Colonic mucosa (tissue), 4 donors: ENCODE measurements at places on chromosomes 6 and 20. TPM values are rescaled to one million over a fixed set of nuclear protein-coding genes. Genes with fewer than 3 reads are reported as not detected.

GNMT gene
- total RNA-seq = 0.96 TPM

KCNS1 gene
- total RNA-seq = not detected

SLC35B3 gene
- 33.4 TPM for total RNA-seq

RNF39 gene
- total RNA-seq = 0.93 TPM

SERPINB6 gene
- 139 TPM for total RNA-seq

SLC17A5 gene
- total RNA-seq = 41.5 TPM

SPDEF gene
- total RNA-seq = 71.0 TPM

TFAP2D gene
- total RNA-seq = not detected

KCNK15 gene
- 0.21 TPM for total RNA-seq

- peak within 1 kb of the TSS; percentile 41 for H3K4me3 ChIP-seq
- H3K27me3 ChIP-seq = no peaks in the 10 kb centered on the region
- peak within 1 kb of the TSS; percentile 44 for H3K27ac ChIP-seq
Measured at GRCh38 chr20:38165089-38165965, at the start of gene TGM2. Gene TGM2, minus strand, starts transcription at chr20:38165270. Its CDS starts 72 bp downstream, at chr20:38165198.

- H3K27ac ChIP-seq = no peak overlapping the region
- H3K4me3 ChIP-seq = no peak overlapping the region
- no peaks in the 10 kb centered on the region for H3K4me1 ChIP-seq
- H3K27me3 ChIP-seq = no peaks in the 10 kb centered on the region
- no peak for DNase-seq
Measured at GRCh38 chr20:5261763-5262162, 55.0 kb downstream of the PROKR2 start.

GRCh38 chr20:24906806-24907205 lies 42.3 kb upstream of the CST7 start:
- H3K27me3 ChIP-seq = no peaks in the 10 kb centered on the region
- no peak overlapping the region for H3K4me3 ChIP-seq
- no peaks in the 10 kb centered on the region for H3K4me1 ChIP-seq
- no peak for DNase-seq

DNA sequence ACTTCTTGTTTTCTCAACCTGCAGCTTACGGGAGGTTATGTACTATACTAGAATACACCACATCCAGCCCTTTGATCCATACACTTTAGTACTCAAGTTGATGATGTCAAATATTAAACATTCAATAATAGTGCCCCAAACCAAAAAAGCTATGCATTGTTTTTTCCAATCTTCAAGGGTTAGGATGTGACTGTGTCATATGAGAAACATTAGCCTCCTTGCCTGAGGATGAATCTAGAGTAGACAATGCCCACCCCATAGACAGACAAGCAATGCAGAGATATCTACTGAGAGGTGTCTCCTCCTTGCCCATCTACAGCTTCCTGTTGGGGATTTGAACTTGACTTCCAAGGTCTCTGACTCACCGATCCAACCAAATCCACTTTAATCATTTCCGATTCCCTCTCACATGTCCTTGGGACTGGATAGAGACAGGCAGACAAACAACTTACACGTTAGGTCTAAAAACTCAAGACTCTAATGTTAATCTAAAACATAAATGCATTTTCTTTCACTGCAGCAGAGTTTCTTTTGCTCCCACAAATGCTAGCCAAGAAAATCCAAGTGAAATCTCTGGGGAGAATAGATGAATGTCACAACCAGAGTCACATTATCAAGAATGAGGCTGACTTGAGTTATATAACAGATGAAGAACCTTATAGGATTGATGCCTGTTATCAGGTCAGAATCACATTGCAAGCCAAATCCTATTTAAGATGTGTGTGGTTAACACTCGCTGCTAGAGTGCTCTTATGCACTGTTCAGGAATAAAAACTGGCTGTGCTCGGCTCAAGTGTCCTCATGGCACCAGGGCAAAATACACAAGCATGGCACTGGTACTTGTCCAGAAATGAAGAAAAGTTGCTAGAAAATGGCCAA lies 75.5 kb upstream of the TNFAIP3 start:
- H3K36me3 ChIP-seq = no peaks in the 10 kb centered on the region
- no peaks in the 10 kb centered on the region for H3K27me3 ChIP-seq
- no peak overlapping the region for H3K4me3 ChIP-seq

DNA sequence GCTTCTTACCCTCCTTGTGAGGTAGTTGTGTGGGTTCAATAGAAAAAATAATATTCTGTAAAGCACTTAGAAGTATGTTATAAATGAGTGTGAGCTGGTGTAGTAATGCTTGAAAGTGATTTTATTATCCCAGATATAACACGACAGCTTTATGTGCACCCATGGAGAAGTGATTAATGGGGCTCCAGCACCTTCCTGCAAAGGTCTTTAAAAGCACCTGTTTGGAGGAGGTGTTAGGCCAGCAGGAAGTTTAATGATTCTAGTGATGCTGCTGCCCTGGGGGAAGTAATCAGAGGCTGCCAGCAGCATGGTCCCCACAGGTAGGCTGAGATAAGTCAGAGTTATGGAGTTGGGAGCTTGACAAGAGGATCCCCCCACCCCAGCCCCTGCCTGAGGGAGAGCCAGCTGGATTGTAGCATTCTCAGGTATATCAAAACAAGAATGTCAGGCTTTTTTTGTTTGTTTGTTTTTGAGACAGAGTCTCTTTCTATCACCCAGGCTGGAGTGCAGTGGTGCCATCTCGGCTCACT lies 166.3 kb downstream of the PHACTR1 start:
- no peak overlapping the region for H3K4me3 ChIP-seq
- no peak for DNase-seq
- H3K27ac ChIP-seq = no peak overlapping the region
- H3K4me1 ChIP-seq = no peaks in the 10 kb centered on the region
- H3K36me3 ChIP-seq = no peaks in the 10 kb centered on the region

- no peaks in the 10 kb centered on the region for H3K4me1 ChIP-seq
- no peaks in the 10 kb centered on the region for H3K36me3 ChIP-seq
- DNase-seq = no peak
- H3K4me3 ChIP-seq = no peak overlapping the region
- H3K27ac ChIP-seq = no peak overlapping the region
Measured at GRCh38 chr6:131285548-131285947, 150.3 kb downstream of the AKAP7 start.

DNA sequence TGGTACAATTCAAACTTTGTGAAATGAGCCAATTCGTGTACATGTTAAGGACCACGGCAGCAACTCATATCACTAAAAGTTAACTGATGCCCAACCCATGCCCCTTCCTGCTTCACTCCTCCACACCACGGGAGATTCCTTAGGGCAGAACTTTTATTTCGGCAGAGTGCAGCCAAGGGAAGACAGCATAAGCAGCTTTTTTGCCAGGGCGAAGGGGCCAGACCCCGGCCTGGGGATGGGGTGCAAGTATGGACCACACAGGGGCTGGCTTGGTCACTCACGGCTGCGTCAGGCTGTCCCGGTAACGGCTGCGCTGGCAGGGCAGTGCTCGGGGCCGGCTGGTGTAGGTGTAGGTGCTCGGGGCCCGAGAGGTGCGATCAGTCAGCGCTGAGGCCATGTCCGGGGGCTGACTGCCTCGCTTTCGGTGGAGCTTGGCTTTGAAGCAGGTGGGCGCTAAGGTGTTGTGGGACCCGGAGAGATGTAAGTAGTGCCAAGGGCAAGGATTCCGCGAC lies 792 bp downstream of the RSPH3 start:
- no peaks in the 10 kb centered on the region for H3K4me1 ChIP-seq
- no peak for DNase-seq
- no peaks in the 10 kb centered on the region for H3K36me3 ChIP-seq

GRCh38 chr6:11763460-11764249 lies 14.9 kb downstream of the ADTRP start:
- H3K4me3 ChIP-seq = no peak overlapping the region
- peaks cover 4% of the 10 kb centered on the region for H3K4me1 ChIP-seq
- no peak for DNase-seq
- H3K36me3 ChIP-seq = no peaks in the 10 kb centered on the region
- H3K27me3 ChIP-seq = no peaks in the 10 kb centered on the region
- H3K27ac ChIP-seq = no peak overlapping the region

GRCh38 chr6:29791786-29792122 lies 35.9 kb upstream of the HLA-G start:
- no peaks in the 10 kb centered on the region for H3K4me1 ChIP-seq
- H3K27ac ChIP-seq = no peak overlapping the region
- peak overlapping the region; percentile 65 for H3K4me3 ChIP-seq
- H3K27me3 ChIP-seq = no peaks in the 10 kb centered on the region

- no peaks in the 10 kb centered on the region for H3K36me3 ChIP-seq
- H3K27me3 ChIP-seq = no peaks in the 10 kb centered on the region
- H3K4me1 ChIP-seq = no peaks in the 10 kb centered on the region
- DNase-seq = no peak
- H3K27ac ChIP-seq = no peak overlapping the region
- H3K4me3 ChIP-seq = no peak overlapping the region
Measured at GRCh38 chr6:137968455-137968804, 101.4 kb downstream of the TNFAIP3 start.

- H3K4me1 ChIP-seq = peaks cover 12% of the 10 kb centered on the region
- DNase-seq = peak; percentile 81
- H3K36me3 ChIP-seq = no peaks in the 10 kb centered on the region
- no peak overlapping the region for H3K4me3 ChIP-seq
Measured at GRCh38 chr6:39214846-39215639, 14.2 kb downstream of the KCNK5 start.

DNA sequence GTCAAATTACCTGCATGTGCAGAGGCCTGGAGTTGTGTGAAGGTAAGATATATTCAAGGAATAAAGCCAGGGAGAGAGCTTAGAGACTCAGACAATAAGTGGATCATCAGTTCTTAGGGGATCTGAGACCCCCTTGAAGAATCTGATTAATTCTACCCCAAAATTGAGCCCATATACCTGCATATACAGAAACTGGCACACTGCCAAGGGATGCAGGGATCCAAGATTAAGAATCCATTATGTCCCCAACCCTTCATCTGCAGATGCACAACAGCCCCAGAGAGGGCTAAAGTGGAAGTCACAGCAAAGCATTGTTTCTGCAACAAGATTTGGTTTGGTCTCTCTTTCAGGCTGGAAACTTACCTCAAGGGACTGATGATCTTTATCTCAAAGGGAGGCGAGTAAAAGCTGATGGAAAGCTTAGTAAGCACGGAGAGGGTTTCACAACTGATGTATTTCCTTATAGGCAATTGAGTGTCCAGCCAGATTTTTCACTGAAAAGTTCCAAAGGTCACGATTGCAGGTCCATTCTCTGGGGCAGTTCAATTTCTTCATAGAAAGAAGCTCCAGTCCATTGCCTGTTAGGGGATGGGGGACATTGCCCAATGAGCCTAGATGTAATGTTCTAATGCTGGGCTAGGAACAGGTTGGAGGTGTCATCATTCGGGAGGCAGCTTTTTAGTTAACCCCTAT lies 20.9 kb upstream of the STK35 start:
- no peak overlapping the region for H3K4me3 ChIP-seq
- no peak overlapping the region for H3K27ac ChIP-seq
- no peaks in the 10 kb centered on the region for H3K4me1 ChIP-seq
- no peaks in the 10 kb centered on the region for H3K36me3 ChIP-seq

GRCh38 chr6:99485395-99485773 lies 29.8 kb downstream of the USP45 start:
- peaks cover 5% of the 10 kb centered on the region for H3K36me3 ChIP-seq
- DNase-seq = no peak
- H3K27ac ChIP-seq = no peak overlapping the region
- no peaks in the 10 kb centered on the region for H3K4me1 ChIP-seq

- H3K4me3 ChIP-seq = no peak overlapping the region
- peaks cover 4% of the 10 kb centered on the region for H3K4me1 ChIP-seq
- H3K27ac ChIP-seq = no peak overlapping the region
- no peaks in the 10 kb centered on the region for H3K27me3 ChIP-seq
- H3K36me3 ChIP-seq = no peaks in the 10 kb centered on the region
Measured at GRCh38 chr6:107655245-107655644, 165.3 kb downstream of the SOBP start.

DNA sequence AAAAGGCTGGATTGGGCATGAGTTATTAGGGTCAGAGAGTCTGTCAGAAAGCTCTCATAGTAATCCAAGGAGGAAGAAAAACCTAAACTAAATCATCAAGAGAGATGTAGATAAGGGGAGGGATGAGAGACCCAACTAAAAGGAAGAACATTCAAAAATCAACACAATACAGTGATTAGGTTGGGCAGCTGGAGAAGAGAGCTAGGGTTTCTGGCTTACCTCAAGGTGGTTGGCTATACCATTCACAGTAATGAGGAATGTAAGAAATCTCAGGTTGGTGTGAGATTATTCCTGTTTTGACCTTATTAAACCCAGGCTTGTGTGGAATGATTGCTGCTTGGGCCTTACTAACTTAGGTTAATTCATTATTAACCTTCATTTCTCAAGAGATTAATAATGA lies 6.2 kb upstream of the COX7A2 start:
- H3K27me3 ChIP-seq = no peaks in the 10 kb centered on the region
- no peak overlapping the region for H3K27ac ChIP-seq
- H3K36me3 ChIP-seq = no peaks in the 10 kb centered on the region

DNA sequence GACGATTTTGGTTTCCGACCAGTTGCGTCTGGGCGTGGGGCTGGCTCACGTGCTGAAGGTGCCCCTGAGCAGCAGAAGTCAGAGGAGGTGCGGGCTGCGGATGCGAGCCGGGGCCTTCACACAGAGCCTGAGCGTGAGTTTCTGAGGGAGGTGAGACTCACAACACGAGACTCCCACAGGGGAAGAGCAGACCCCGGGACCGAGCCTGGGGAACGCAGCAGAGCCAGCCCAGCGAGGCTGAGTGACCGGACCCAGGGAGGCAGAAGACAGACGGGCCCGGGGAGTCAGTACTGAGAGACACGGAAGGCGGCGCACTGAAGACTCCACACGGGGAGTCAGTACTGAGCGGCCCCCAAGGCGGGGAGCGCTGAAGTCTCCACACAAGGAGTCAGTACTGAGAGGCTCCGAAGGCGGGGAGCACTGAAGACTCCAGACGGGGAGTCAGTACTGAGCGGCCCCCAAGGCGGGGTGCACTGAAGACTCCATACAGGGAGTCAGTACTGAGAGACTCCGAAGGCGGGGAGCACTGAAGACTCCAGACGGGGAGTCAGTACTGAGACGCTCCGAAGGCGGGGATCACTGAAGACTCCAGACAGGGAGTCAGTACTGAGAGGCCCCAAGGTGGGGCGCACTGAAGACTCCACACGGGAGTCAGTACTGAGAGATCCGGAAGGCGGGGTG lies 77.8 kb downstream of the DLL1 start:
- no peaks in the 10 kb centered on the region for H3K36me3 ChIP-seq
- H3K27ac ChIP-seq = no peak overlapping the region
- DNase-seq = peak; percentile 9
- H3K4me1 ChIP-seq = no peaks in the 10 kb centered on the region
- no peak overlapping the region for H3K4me3 ChIP-seq

- peaks cover 89% of the 10 kb centered on the region for H3K27me3 ChIP-seq
- DNase-seq = no peak
- peaks cover 4% of the 10 kb centered on the region for H3K4me1 ChIP-seq
Measured at GRCh38 chr6:149990661-149991471, 27.1 kb downstream of the ULBP1 start.

DNA sequence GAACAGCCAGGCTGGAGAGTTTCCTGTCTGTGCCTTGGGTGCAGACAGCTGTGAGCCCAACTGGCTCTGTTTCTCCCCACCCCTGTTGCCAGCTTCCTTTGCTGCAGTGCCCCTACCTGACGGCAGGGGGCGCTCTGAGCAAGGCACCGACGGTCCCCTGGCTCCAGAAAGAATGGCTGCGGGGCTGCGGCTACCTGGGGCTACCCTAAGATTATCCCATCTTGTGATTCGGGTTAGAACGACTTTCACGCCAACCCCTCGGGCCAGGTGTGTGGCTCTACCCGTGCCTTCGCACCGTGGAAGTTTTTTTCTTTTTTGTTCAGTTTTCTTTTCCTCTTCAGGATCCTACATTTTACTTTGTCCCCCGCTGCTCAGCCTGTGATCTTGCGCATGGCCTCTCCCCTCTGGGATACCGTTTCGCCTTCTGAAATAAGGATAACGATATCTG lies 33.4 kb upstream of the AAR2 start:
- H3K4me3 ChIP-seq = no peak overlapping the region
- H3K36me3 ChIP-seq = no peaks in the 10 kb centered on the region
- no peak overlapping the region for H3K27ac ChIP-seq
- no peaks in the 10 kb centered on the region for H3K4me1 ChIP-seq
